Heart right ventricle (tissue), 16 donors: ENCODE measurements at places on chromosomes 4 and X. TPM values are rescaled to one million over a fixed set of nuclear protein-coding genes. Genes with fewer than 3 reads are reported as not detected.
A peak's percentile ranks its signal among the peaks of the same experiment; 100 is the strongest.

GRCh38 chr4:1401409-1402020 lies 4.7 kb downstream of the NKX1-1 start:
- H3K27me3 ChIP-seq: peaks cover 68% of the 10 kb centered on the region
- H3K4me1 ChIP-seq: peaks cover 3% of the 10 kb centered on the region
- DNase-seq: no peak
- no peaks in the 10 kb centered on the region for H3K36me3 ChIP-seq

GRCh38 chr4:54187148-54187547 lies 41.9 kb upstream of the PDGFRA start:
- no peak for DNase-seq
- H3K4me1 ChIP-seq: no peaks in the 10 kb centered on the region
- H3K27me3 ChIP-seq: no peaks in the 10 kb centered on the region
- H3K36me3 ChIP-seq: no peaks in the 10 kb centered on the region
- H3K27ac ChIP-seq: no peak overlapping the region
- no peak overlapping the region for H3K4me3 ChIP-seq

GRCh38 chrX:16730450-16730849 lies 11.0 kb downstream of the SYAP1 start:
- H3K27me3 ChIP-seq: no peaks in the 10 kb centered on the region
- no peaks in the 10 kb centered on the region for H3K4me1 ChIP-seq
- no peaks in the 10 kb centered on the region for H3K36me3 ChIP-seq
- no peak overlapping the region for H3K4me3 ChIP-seq
- no peak overlapping the region for H3K27ac ChIP-seq

Gene FGD1
- 4.6 TPM for total RNA-seq

Gene HS3ST1
- 1.0 TPM for total RNA-seq

- no peak for DNase-seq
- no peaks in the 10 kb centered on the region for H3K27me3 ChIP-seq
- H3K36me3 ChIP-seq: no peaks in the 10 kb centered on the region
These were observed 24.3 kb downstream of the OTC start for GRCh38 chrX:38376747-38377146.

Gene G3BP2
- 75.7 TPM for total RNA-seq

Gene EMD
- 63.3 TPM for total RNA-seq

Gene WAS
- 1.4 TPM for total RNA-seq

Gene TBL1X
- total RNA-seq: 8.5 TPM

DNA sequence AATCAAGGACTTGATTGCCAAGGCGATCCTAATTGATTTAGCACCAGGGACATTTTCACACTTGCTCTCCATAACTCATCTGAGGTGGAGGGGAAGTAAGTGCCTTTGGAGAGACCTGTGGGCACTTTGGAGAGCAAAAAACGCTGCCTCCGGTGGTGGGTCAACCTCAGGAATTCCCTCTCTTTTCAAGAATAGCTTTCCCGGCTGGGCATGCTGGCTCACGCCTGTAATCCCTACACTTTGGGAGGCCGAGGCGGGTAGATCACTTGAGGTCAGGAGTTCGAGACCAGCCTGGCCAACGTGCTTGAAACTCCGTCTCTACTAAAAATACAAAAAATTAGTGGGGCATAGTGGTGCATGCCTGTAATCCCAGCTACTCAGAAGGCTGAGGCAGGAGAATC lies 49.2 kb downstream of the PRPS1 start:
- H3K4me1 ChIP-seq: peaks cover 16% of the 10 kb centered on the region
- H3K4me3 ChIP-seq: no peak overlapping the region
- H3K27ac ChIP-seq: peak overlapping the region; percentile 88
- H3K27me3 ChIP-seq: no peaks in the 10 kb centered on the region
- no peak for DNase-seq
- H3K36me3 ChIP-seq: no peaks in the 10 kb centered on the region

DNA sequence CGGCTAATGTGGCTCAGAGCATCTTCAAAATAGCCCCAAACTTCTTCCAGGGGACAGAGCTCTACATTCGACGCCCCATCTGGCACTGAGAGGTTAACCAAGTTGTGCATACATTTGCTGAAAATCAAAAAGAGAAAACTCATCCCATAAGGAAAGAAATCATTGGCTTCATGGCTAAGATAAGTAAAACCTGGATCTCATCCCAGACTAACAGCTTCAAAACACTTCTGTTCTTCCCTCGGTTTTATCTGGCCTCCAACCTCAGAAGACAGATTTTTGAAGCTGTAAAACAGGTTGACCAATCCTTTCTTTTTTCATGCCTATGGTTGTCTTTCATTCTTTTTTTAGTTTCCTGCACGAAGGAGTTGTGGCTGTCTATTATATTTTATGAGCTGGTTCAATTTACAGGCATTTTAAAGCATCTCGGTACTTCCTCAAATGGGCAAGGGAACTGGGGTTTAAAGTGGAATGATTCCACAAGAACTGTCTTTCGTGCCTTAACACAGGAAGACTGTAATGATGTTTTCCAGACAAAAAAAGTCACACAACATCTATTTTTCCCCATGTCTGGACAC lies 107.6 kb downstream of the DLG3 start:
- no peak for DNase-seq
- no peaks in the 10 kb centered on the region for H3K27me3 ChIP-seq
- H3K27ac ChIP-seq: no peak overlapping the region
- no peaks in the 10 kb centered on the region for H3K36me3 ChIP-seq

DNA sequence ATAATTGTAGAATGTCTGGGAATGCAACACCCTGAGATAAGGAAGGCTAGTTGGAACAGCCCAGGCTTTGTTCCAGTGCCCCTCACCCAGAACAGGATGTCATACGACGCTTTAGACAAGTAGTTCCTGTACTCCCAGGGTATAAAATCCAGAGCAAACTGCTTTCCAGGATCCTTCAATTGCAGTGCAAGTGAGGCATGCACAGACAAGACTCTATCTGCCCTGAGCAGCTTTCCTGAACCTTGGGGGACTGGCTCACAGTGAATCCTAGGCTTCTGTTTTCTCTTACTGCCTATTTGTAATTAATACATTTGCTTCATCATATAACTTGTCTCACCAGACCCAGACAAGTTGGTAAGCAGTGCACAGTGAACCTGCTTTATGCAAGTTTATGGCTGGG lies 48.4 kb upstream of the IL9R start:
- peaks cover 4% of the 10 kb centered on the region for H3K36me3 ChIP-seq
- H3K27ac ChIP-seq: no peak overlapping the region
- H3K4me3 ChIP-seq: no peak overlapping the region
- no peaks in the 10 kb centered on the region for H3K4me1 ChIP-seq

- H3K4me1 ChIP-seq: no peaks in the 10 kb centered on the region
- no peak overlapping the region for H3K4me3 ChIP-seq
- H3K27ac ChIP-seq: no peak overlapping the region
- H3K27me3 ChIP-seq: no peaks in the 10 kb centered on the region
These were observed 60.5 kb upstream of the MAGEE1 start for GRCh38 chrX:76366972-76367371.

DNA sequence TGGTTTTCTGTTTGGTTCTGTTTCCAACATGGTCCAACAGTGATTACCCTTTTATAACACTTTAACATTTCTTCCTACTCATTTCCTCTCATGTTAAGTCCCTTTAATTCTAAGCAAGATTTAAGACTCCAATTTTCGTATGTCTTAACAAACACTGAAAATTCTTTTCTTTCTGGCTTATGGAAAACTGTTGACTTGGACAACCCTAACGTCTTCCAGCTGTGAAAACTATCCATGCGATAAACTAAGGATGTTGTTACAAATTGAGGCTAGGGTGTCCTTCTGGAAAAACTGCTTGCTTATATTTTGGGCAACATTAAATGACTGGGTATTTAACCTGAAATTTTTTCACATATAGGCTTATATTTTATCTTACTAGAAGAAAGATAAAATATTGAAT lies 33.9 kb upstream of the RTL3 start:
- H3K36me3 ChIP-seq: no peaks in the 10 kb centered on the region
- H3K4me1 ChIP-seq: no peaks in the 10 kb centered on the region
- no peaks in the 10 kb centered on the region for H3K27me3 ChIP-seq
- no peak overlapping the region for H3K4me3 ChIP-seq

Gene ABCG2
- total RNA-seq: 0.57 TPM

GRCh38 chr4:150348079-150348478 lies 233.9 kb upstream of the MAB21L2 start:
- H3K27me3 ChIP-seq: no peaks in the 10 kb centered on the region
- H3K36me3 ChIP-seq: no peaks in the 10 kb centered on the region
- no peak for DNase-seq
- H3K4me1 ChIP-seq: peaks cover 5% of the 10 kb centered on the region
- H3K27ac ChIP-seq: no peak overlapping the region

- H3K27me3 ChIP-seq: no peaks in the 10 kb centered on the region
- H3K36me3 ChIP-seq: no peaks in the 10 kb centered on the region
- peaks cover 6% of the 10 kb centered on the region for H3K4me1 ChIP-seq
- H3K4me3 ChIP-seq: no peak overlapping the region
- no peak overlapping the region for H3K27ac ChIP-seq
These were observed 15.7 kb downstream of the RPL9 start for GRCh38 chr4:39442998-39443397.

DNA sequence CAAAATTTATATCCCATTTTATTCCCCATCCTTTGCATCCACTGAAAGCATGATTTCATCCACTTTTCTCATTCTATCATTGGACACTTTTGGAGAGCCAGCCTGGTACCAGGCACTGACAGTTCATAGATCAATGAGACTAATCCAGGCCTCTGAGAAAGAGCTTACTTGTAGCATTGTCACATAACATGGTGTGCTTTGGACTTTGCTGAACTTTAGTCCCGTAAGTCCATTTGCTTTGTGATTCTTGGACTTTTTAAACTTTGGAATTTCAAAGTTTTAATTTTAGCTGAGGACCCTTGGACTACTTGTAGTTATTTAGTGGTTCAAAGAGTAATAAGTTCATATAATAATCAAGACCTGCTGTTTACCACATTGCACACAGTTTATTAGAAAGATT lies 11.5 kb downstream of the LIAS start:
- no peak for DNase-seq
- H3K36me3 ChIP-seq: peaks cover 71% of the 10 kb centered on the region
- no peaks in the 10 kb centered on the region for H3K27me3 ChIP-seq
- H3K27ac ChIP-seq: no peak overlapping the region
- no peaks in the 10 kb centered on the region for H3K4me1 ChIP-seq
